ENCODE measurements at places on chromosomes 7 and 10.

DNA sequence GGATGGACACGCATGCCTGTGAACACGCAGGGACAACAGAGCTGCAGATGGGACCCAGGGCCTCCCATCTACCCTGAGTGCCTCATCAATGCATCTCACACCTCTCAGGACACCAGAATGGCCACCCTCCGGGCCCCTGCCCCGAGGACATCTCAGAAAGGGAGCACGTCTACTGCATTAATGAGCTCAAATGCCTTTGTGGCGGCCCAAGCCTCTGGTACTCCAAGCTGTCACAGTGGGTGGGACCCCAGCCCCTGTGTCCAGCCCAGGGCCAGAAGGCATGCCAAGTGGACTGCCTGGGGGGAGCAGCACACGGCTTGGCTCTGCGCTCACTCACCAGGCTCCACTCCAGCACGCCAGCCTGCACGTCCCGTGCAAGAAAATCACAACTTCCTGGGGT is 52.0 kb downstream of the TCERG1L start:
- no peak for DNase-seq

- no peak for DNase-seq
These were observed 143.0 kb downstream of the CUBN start for GRCh38 chr10:16986406-16987205.

DNA sequence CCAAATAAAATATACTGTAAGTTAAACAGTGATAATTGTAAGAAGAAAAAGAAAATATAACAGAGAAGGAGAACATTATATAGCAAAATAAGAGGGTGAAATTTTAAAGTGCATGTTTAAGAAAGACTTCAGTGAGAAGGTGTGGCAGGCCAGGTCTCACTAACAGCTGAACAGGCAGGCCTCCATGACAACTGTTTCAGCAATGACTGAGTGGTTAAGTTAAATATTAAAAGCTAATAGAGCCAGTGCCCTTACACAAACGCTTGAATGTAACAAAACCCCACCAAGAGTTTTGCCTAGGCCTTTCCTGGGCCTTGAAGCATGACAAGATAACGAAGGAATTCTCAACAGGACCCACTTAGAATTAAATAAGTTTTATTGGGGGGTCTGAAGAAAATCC is 32.6 kb downstream of the CFAP43 start:
- no peak for DNase-seq

- no peak for DNase-seq
These were observed 39.9 kb downstream of the AKR1D1 start for GRCh38 chr7:138116141-138116540.

DNA sequence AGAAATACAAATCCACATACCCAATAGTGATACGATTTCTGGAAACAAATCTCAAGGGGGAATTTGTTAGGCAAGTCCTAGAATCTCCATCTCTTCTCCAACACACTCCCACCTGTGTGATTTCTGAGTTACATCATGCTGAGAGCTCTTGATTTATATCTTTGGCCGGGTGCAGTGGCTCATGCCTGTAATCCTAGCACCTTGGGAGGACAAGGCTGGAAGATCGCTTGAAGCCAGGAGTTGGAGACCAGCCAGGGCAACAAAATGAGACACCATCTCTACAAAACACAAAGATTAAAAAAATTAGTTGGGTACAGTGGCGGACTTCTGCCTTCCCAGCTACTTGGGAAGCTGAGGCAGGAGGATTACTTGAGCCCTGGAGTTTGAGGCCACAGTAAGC is 1.5 kb upstream of the MTPN start:
- no peak for DNase-seq

GRCh38 chr10:51879238-51879637 is 179.8 kb upstream of the CSTF2T start:
- no peak for DNase-seq

GRCh38 chr7:128303643-128304042 is 40.1 kb downstream of the RBM28 start:
- no peak for DNase-seq

DNA sequence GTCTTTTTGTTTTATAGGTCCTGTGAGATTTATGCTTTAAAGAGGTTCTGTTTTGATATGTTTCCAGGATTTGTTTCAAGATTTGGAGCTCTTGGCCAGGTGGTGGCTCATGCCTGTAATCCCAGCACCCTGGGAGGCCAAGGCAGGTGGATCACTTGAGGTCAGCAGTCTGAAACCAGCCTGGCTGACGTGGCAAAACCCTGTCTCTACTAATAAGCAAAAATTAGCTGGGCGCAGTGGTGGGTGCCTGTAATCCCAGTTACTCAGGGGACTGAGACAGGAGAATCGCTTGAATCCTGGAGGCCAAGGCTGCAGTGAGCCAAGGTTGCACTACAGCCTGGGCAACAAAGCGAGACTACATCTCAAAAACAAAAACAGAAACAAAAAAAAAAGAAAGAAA is 8.3 kb upstream of the HYAL4 start:
- no peak for DNase-seq

DNA sequence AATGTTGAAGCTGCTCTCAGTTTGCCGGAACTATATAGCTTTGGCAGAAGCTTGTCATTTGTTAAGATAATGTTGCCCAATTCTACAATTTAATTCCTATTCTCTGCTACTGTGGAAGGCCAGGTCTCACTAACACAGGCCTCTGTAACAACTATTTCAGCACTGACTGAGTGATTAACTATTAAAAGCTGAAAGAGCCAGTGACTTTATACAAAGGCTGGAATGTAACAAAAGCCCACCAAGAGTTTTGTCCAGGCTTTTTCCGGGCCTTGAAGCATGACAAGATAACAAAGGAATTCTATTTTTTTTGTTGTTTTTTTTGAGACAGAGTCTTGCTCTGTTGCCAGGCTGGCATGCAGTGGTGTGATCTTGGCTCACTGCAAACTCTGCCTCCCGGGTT is 795.6 kb downstream of the PHTF2 start:
- no peak for DNase-seq

GRCh38 chr7:68537051-68537773 is 1061.1 kb upstream of the AUTS2 start:
- DNase-seq, result no peak

DNA sequence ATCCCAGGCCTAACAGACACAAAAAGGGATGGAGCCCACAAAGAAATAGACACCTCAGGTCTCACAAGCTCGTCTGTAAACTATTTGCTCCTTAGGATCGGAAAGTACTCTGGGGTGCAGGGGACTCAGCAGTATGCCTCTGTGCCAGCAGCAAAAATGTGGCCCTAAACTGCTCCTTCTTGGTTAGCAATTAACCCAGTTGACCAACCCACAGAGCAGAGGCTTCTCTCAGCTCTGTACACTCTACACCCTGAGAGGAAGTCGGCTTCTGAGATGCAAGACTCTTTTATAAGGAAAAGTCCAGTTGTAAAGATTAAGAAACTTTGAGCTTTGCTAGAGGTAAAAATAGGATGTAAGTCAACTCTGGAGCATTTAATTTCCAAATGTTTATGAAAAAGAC is 156.3 kb upstream of the PRSS58 start:
- DNase-seq, result no peak

- no peak for DNase-seq
These were observed 91.1 kb upstream of the ARHGAP21 start for GRCh38 chr10:24814568-24815313.

DNA sequence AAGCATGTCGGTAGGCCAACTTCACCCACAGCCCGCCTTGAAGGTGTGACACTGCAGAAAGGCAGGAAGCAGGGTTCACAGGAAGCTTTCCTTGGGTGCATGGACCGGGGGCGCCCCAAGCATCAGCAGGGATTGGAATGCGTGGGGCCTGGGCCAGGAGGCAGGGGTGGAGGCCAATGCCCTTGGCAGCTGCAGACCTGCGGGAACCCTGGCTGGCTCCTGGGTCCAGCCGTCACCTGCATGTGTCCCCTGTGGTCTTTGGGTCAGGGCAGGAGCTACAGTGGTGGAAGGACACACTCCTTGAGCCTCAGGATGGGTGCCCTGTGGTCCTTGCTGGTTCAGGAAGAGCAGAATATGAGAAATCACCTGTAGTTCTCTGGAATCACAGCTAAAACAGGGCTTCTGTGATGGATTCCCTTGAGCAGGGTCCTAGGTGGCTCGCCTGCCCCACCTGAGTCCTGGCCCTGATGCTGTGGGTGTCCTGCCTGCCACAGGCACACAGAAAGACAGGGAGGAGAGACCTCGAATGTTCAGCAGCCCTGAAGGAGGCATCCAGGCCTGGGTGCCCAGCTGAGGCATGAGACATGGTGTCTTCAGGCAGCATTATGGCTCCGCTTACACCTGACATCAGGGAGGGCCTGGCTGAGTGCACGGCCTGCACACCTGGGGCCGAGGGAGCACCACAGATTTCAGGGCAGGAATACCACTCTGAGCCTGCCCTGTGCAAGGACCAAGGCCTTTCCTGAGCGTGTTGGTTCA is 15.1 kb downstream of the ANTXRL start:
- DNase-seq, result no peak

DNA sequence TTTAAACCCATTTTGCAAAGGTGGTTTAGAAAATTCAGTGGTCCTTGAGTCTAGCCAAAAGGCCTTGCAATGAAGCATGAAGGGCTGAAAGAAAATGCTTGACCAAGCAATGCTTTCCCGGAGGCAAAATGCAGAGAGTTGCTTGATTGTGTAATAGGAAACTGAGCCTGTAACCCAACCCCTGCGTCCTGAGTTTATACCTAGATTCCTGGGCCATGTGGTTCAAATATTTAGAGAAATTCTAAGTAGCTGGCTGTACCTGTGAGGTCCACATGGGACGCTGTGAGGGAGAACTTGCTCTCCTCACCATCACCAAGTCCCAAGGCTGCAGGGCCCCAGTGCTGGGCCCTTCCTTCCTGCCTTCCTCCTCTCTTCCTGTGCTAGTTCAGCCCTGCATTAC is 45.7 kb downstream of the CXCL12 start:
- DNase-seq, result no peak

GRCh38 chr7:27606270-27607209 is 56.1 kb downstream of the HIBADH start:
- DNase-seq, result no peak

DNA sequence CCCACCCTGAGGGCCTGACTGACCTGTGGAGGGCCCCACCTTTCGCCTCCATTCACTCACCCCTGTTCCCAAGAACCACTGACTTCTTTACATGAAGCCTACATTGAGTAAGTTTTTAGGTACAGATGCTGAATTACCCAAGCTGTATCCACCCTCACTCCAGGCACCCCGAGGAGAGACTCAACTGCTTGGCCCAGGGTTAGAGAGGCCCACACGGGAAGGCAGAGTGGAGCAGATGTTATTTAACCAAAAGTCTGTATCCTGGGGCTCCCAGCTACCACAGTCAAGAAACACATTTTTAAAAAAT is 213.1 kb upstream of the FRMD4A start:
- no peak for DNase-seq

GRCh38 chr7:98232799-98233198 is 19.2 kb downstream of the TECPR1 start:
- no peak for DNase-seq

- no peak for DNase-seq
These were observed 155.7 kb downstream of the JAZF1 start for GRCh38 chr7:28024786-28025334.

- no peak for DNase-seq
These were observed 34.7 kb upstream of the NPY start for GRCh38 chr7:24249266-24249665.

- DNase-seq, result no peak
These were observed 28.0 kb upstream of the CPN1 start for GRCh38 chr10:100109670-100110069.

GRCh38 chr7:127950233-127950935 is 80.9 kb downstream of the LRRC4 start:
- no peak for DNase-seq

DNA sequence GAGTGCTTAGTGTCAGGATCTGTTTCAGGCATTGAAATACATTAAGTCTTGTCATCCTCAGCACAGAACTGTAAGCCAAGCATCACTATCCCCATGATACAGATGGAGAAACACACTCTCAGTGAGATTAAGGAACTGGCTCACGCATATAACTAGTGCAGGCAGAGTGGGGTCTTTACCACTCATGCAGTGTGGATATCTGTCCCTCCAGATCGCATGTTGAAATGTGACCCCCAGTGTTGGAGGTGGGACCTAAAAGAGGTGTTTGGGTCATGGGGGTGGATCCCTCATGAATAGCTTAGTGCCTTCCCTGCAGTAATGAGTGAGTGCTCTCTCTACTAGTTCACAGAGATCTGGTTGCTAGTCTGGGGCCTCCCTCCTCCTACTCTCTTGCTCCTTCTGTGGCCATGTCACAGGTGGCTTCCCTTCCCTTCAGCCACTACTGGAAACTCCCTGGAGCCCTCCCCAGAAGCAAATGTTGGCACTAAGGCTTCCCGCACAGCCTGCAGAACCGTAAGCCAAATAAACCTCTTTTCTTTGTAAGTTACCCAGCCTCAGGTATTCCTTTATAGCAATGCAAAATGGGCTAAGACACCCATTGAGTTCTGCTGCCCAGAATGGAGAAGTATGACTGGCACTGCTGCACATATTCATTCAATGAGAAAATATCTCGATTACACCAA is 31.8 kb upstream of the MSMB start:
- no peak for DNase-seq

- DNase-seq, result no peak
These were observed 218.0 kb downstream of the PHF14 start for GRCh38 chr7:11191574-11192220.

DNA sequence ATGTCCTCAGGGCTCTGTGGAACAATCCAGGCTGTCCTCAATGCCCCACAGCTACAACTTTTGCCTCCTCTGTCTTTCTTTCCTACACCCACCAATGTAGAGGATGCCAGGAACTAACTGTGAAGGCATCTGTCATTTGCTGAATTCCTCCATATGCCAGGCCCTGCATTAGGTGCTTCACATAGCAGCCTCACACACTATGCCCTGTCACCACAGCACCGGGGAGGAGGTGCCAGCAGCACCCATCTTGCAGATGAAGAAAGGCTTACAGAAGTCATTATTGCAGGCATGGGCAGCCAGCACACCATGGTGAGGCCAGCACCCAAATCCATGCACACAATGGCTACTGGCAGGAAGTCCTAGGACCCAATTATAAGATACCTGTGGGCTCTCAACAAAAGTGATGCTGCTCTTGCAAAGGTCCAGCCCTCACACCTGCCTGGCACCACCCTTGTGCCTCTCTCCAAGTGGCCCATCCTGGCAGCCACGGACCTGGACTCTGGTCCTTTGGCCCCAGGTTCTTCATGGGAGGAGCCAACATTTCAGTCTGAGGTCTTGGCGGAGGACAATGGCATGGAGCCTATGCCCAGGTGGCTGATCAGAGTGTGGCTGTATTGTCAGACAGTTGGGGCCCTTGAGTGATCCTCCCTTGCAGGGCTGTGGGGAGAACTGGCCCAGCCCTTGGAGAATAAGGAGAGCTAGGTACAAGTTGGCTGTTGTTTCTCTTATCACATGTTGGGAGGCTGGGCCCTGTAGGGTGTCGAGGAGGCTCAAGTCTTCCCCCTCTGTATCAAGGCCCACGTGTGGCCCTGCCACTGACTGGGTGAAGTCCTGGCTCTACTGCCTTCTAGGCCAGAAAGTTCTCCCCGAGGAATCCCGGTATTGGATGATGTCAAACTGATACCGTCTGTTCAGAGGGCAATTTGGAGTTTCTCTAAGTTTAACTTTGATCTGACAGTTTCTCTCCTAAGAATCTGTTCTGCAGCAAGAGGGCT is 14.4 kb upstream of the MYL7 start:
- DNase-seq, result no peak

- DNase-seq, result no peak
These were observed 10.1 kb downstream of the IRF5 start for GRCh38 chr7:128947854-128948253.

GRCh38 chr7:6234384-6234783 is 38.0 kb downstream of the CYTH3 start:
- DNase-seq, result no peak

- no peak for DNase-seq
These were observed 98.0 kb downstream of the RALA start for GRCh38 chr7:39721345-39721744.

GRCh38 chr10:118842843-118843624 is 88.3 kb upstream of the CACUL1 start:
- no peak for DNase-seq

- DNase-seq, result no peak
These were observed 51.7 kb downstream of the HSPA12A start for GRCh38 chr10:116690356-116691322.

All from activated CD8-positive, alpha-beta memory T cell treated with anti-CD3 and anti-CD28 coated beads for 48 hours (primary cell).